ENCODE measurements at places on chromosomes 12 and 14. TPM values are rescaled to one million over a fixed set of nuclear protein-coding genes. Genes with fewer than 3 reads are reported as not detected.

The TMEM117 gene
- 12.1 TPM for polyA plus RNA-seq

The LALBA gene
- polyA plus RNA-seq: not detected

The CLBA1 gene
- 21.0 TPM for polyA plus RNA-seq

DNA sequence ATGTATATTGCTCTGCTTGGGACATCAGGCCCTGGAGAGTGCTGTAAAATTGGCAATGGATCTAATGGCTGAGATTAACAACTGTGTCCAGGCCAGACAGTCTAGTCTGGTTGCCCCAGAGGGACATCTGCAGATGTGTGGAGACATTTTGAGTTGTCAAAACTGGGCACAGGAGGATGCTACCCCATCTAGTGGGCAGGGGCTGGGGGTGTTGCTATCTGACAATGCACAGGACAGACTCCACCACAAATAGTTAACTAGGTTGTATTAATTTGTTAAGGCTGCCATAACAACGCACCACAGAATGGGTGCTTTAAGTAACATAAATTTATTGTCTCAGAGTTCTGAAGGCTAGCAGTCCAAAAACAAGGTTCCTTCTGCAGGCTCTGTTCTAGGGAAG is 302.5 kb upstream of the AMIGO2 start:
- no peak for DNase-seq

- DNase-seq: no peak
Measured at GRCh38 chr12:28413460-28414109, 223.3 kb downstream of the CCDC91 start.

- DNase-seq: no peak
Measured at GRCh38 chr12:47750229-47750798, 8.4 kb downstream of the RAPGEF3 start.

GRCh38 chr12:115943310-115943629 is 334.2 kb downstream of the MED13L start:
- DNase-seq: no peak

DNA sequence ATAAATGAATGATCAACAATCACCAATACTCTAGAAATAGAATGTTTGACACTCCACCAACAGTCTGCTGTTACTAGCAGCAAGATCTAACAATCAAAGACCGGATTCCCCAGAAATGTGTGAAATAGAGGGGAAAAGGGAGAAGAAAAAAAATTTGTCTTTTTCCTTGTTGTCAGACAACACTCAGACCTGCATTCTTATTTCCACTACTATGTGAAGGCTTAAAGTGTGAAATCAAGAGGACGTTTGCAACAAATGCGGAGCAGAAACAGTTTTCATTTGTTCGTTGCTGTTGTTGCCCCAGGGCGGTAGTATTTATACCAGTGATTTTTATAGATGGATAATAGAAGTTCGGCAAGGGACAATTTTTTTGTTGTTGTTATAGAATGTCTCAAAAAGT is 9.2 kb downstream of the NKX2-1 start:
- DNase-seq: no peak

GRCh38 chr14:60506010-60506409 is 2.9 kb upstream of the SIX6 start:
- no peak for DNase-seq

Measured in left renal pelvis (tissue), 4 donors.